ENCODE measurements at places on chromosomes 1 and 21.

DNA sequence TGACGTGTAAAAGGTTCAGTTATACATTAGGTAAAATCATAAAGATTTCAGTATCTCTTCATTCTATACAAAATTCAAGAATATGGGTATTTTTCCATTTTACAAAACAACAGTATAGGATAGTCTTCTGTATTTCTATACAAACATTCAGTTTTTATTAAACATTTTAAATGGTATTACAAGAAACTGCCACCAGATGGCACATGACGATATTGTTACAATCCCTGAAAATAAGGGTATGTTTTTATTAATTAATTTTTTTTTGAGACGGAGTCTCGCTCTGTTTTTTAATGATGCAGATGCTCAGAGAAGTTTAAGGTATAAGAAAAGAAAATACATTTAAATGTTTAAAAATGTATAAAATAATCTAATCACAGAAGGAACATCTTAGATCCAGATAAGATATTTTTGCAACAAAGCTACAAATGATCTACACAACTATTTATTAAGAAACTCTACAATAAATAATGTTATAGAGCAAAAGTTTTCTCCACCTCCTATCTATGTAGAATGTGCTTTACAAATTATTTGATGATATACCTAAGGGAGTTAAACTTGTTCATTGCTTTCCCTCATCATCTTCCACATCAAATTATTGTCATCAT, 23.5 kb upstream of the RSBN1 start:
- DNase-seq = no peak

GRCh38 chr1:153238527-153238926, 21.0 kb upstream of the LORICRIN start:
- DNase-seq = no peak

GRCh38 chr1:47594627-47595026, 156.8 kb downstream of the FOXD2 start:
- DNase-seq = no peak

DNA sequence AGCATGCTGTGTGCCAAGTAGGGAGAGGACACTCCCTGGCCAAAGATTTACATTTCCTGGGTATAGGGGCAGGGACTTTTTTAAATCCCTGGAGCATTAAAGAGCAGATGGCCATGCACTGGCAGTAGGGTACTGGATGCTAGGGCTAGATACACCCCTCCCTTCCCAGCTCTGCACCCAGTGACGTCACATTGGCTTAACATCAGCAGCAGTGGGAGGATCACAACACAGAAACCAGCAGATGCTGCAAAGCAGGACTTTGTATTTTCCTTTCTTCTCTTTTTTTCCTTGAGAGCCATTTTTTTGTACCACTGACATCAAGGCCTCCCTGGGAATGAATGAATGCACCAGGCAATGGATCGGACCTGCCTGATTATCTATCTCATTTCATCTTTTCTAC, 243.0 kb downstream of the KAZN start:
- no peak for DNase-seq

GRCh38 chr1:155970531-155971167, 7.7 kb downstream of the ARHGEF2 start:
- DNase-seq = no peak

- DNase-seq = no peak
Measured at GRCh38 chr1:89552471-89553081, 27.9 kb downstream of the LRRC8B start.

DNA sequence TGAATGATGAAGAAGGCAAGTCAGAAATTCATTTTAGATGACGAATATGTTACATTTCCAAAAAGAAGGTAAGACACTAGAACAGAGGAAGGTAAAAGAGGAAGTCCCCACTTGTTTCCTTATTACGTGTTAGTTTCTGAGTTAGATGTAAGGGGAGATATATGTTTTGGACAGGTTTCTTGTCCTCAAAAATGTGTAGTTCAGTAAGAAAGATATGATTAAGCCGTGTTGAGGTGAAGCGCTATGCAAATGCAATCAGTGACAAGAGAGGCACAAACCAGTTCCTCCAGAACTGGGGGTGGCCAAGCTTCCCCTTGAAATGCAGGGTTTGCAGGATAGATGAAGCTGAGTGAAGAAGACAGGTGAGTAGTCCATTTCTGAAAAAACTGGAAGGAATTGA, 293.3 kb upstream of the RUNX1 start:
- no peak for DNase-seq
